ENCODE measurements at places on chromosomes 6 and 20.

- DNase-seq: no peak
Measured at GRCh38 chr6:46347669-46348068, 143.6 kb downstream of the RCAN2 start.

- DNase-seq: peak; percentile 10
Measured at GRCh38 chr20:43667341-43668132, 623 bp downstream of the MYBL2 start.

DNA sequence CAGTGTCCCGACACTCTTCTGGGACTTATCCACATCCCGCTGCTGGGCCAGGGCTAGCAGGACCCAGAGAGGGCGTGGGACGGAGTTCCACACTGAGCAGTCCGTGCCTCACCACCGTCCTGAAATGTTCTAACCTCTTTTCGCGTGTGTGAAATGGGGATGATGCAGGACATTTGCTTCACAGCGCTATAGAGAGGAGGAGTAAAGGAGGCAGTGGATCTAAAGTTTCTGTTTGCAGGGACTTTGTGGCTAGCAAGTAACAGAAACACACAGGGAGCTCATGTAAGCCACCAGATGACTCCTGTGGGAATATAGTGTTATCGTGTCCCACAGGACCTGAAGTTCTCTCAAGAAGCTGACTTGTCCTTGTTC lies 634 bp downstream of the ITPA start:
- DNase-seq: no peak

DNA sequence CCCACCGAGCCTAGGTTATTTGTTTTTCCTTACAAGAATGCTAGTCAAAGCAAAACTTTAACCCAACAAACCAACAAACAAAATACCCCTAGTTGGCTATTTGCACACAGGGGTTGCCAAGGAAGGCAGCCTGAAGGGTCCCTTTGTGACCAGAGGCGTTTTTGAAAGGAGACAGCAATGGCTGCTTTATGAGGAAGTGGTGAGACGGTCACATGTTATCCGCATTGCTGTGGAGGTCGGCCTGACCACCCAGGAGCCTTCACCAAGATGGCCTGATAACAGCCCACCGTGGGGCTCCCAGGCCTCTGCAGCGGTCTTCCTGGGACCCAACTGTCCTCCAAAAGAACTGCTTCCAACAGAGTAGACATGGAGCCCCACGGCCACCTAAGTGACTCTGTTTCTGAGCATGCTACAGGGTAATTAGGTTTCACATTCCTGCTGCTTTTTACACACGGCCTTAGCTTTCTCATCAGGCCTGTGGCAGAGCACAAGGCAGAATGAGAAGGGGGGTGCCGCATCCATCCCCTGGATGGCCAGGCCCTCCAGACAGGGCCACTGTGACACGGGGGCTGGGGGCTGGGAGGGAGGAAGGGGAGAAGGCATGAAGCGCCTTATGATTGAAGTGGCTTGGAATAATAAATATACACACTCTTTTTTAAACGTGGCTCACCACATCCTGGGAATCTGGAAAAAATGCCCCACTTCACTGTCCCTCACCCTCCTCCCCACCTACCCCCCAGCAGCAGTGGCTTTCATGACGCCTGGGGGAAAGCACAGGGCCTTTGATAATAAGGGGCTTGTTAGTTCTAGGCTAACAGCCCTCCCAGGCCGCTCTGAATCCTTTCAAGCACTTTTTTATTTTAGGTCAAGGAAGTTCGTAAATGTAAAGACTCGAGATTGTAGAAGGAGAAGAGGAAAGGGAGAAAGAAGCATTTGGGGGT lies 86.0 kb downstream of the CLIC5 start:
- no peak for DNase-seq

- DNase-seq: peak; percentile 66
Measured at GRCh38 chr6:56091159-56091869, 156.1 kb downstream of the COL21A1 start.

DNA sequence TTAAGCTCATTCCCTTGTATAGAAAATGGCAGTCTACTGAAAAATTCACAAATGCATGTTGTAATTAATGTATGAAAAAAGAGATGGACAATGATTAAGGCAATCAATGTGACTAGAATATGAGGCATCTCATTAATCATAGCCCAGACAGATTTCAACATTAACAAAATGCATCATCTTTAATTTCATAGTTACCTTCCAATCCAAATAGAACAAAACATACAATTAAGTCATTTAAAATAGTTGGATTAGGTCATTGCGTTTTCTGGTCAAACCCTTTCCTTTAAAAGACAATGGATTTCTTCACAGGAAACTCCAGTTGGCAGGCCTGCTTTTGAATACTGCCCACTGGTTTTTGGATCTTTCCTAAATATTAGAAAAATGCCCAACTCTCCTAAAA lies 203.9 kb downstream of the HAO1 start:
- DNase-seq: no peak

GRCh38 chr6:6825193-6825784 lies 236.8 kb downstream of the LY86 start:
- no peak for DNase-seq

- no peak for DNase-seq
Measured at GRCh38 chr6:157270916-157271315, 52.4 kb downstream of the TMEM242 start.

DNA sequence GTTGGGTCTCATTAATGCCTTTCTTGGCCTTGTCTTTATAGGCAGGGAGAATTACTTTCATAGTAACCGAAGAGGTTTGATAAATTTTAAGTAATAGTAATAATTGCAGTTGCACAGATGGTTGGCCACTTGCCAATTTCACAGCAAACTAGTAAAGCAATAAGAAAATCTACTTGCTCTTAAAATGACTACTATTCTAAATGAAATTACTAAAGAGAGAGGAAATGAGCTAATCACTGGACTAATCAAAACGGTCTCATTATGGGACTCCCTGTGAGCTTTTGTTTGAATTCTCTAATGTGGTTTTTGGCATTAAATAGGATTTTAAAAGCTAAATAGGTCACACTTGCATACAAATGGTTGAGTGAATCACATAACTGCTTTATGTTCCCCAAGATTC lies 227.4 kb upstream of the PLN start:
- no peak for DNase-seq

GRCh38 chr20:32934580-32934979 lies 69.7 kb downstream of the SUN5 start:
- no peak for DNase-seq

DNA sequence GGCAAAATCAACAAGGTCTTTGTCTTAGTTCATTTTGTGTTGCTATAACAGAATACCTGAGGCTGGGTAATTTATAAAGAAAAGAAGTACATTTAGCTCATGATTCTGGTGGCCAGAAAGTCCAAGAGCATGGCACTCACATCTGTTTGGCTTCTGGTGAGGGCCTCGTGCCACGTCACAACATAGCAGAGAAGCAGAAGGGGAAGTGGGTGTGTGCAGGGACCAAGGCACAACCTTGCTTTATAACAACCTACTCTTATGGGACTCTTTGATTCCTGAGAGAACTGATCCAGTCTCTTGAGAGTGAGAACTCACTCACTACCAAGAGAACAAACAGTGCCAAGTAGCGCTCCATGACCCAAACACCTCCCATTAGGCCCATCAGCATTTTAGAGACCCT lies 25.4 kb downstream of the GABRR2 start:
- DNase-seq: peak; percentile 7

- DNase-seq: no peak
Measured at GRCh38 chr20:24425523-24426135, 43.8 kb upstream of the SYNDIG1 start.

DNA sequence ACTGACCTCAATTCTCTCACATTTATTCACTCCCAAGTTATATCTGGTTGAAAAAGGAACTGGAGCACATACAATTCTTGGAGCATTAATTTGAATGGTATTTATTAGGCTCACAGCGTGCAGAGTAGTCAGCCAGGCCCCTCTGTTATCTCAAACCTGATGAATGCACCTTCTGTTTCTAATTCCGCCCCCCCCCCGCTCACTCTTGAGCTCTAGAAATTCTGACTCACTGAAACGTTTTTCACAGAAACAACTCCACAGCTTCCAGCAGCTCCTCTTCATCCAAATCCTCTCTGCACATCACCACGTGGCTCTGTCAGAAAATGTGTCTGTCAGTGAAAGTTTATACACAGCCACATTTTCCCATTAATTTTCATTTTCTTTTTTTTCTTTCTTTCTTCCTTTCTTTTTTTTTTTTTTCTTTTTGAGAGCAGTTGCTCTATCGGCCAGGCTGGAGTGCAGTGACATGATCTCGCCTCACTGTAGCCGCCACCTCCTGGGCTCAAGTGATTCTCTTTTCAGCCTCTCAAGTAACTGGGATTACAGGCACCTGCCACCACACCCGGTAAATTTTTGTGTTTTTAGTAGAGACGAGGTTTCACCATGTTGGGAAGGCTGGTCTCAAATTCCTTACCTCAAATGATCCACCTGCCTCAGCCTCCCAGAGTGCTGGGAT lies 109.4 kb downstream of the TBXT start:
- no peak for DNase-seq

GRCh38 chr6:144190080-144190479 lies 39.8 kb downstream of the STX11 start:
- no peak for DNase-seq

GRCh38 chr6:67916399-67916798 lies 718.7 kb upstream of the ADGRB3 start:
- DNase-seq: no peak

DNA sequence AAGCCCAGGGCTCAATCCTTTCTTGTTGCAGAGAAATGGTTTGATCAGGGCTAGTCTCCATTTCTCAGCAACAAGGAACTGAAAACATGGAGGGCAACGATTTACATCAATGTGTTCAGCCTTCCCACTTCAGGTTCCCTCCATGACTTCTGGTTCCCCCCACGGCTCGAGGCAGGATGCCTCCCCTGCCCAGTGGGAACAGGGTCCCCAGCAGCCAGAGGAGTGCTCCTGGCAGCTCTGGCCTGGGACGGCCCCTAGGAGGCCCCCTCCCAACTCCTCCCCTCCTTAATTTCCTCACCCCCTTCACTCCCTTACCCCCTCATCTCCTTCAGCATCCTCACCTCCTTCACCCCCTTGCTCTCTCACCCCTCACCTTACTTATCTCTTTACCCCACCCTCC lies 283.8 kb downstream of the CDC5L start:
- no peak for DNase-seq

GRCh38 chr20:39190666-39191570 lies 228.8 kb downstream of the DHX35 start:
- no peak for DNase-seq

GRCh38 chr20:62979310-62979709 lies 26.8 kb downstream of the SLC17A9 start:
- no peak for DNase-seq

GRCh38 chr6:143258945-143259344 lies 191.6 kb downstream of the ADAT2 start:
- DNase-seq: peak; percentile 71

- DNase-seq: no peak
Measured at GRCh38 chr20:37235065-37235464, 26.5 kb downstream of the GHRH start.

- no peak for DNase-seq
Measured at GRCh38 chr6:56526860-56527544, 115.7 kb downstream of the DST start.

- no peak for DNase-seq
Measured at GRCh38 chr20:61345656-61346055, 93.6 kb downstream of the CDH4 start.

GRCh38 chr6:36780442-36781177 lies 58.6 kb downstream of the CPNE5 start:
- DNase-seq: peak; percentile 88

- DNase-seq: no peak
Measured at GRCh38 chr6:81534934-81535465, 217.5 kb downstream of the TENT5A start.

GRCh38 chr6:116511424-116512110 lies at the start of gene CALHM5:
Gene CALHM5, plus strand, starts transcription at chr6:116511639. Its CDS starts 58 bp downstream, at chr6:116511697.
- DNase-seq: peak; percentile 24

- DNase-seq: peak; percentile 73
Measured at GRCh38 chr6:87483929-87484328, 11.2 kb downstream of the SLC35A1 start.

DNA sequence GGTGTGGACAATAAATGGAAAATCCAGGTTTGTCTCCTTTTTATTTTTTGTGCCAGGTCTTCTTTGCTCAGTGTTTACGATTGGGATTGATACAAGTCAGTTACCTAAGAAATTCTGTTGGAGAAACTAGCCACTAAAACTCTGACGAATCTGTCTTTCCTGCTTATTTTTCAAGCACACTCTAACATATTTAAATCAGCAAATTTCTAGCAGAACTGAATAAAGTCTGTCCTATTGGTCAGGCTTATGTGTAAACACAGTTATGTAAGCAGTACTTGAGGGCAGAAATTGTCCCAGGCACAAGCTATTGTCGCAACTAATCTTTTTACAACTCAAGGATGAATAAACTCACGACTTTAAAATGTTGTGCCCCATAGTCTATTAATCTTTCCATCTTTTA lies 12.1 kb upstream of the EXOC2 start:
- DNase-seq: no peak

DNA sequence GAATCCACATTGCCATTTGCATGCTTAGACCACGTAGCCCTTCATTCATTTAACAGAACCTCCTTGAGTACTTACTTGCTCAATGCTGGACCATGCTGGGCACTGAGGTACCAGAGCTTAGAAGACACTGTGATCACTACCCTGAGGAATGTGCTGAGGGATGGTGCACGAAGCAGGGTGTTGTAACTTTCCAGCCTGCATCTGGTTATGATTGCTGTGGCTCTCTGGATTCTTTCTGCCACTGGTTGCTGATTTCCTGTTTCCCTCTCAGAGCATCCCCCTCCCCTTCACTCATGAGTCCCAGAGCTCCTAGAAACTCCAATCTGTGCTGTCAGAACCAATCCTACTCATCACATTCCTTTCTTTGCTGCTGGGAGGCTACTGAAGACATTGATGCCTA lies 537.4 kb downstream of the PTPRT start:
- DNase-seq: no peak

DNA sequence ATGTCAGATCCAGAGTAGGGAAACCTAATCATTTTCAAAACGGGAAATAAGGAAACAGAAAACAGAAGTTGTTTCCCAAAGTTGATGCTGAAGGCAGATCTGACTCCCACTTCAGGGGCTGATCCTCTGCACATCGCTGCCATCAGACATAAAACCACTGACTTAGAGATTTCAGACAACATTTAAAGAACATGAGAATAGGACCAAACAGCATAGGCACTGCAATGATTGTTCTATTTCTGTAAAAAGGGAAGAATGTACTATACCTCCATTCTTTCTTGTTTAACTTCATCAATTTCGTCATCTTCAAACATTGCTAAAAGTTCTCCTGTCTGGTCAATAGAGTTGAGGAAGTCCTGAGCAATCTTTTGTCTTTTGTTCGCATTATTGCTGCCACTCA lies 324.7 kb upstream of the RUNX2 start:
- DNase-seq: peak; percentile 89

DNA sequence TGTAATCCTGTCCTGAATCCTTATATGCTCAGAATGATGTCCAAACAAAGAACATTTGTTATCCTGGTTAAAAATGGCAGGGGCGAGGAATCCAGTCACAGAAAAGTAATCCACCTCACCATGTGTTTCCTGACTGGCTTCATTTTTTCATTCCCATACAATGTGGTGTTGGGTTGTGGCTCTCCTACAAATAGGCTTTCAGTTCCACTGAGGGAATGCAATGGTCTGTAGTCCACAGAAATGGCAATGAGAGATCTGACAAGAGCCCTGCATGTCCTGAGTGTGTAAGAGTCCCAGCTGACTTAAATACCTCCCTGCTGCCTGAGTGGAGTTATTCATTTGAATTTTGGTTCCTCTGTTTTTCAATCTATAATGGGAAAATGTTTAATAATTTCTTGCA lies 47.4 kb upstream of the FBXL4 start:
- no peak for DNase-seq

GRCh38 chr6:167826896-167827582 lies at the start of gene AFDN:
Gene AFDN, plus strand, starts transcription at chr6:167826911. Its CDS starts 222 bp downstream, at chr6:167827133.
- peak; percentile 10 for DNase-seq

- DNase-seq: no peak
Measured at GRCh38 chr20:17189976-17190695, 36.7 kb upstream of the PCSK2 start.
